ENCODE measurements at places on chromosomes 5 and 9.

GRCh38 chr9:35563791-35564197 lies 41.3 kb upstream of the TESK1 start:
- DNase-seq: no peak

DNA sequence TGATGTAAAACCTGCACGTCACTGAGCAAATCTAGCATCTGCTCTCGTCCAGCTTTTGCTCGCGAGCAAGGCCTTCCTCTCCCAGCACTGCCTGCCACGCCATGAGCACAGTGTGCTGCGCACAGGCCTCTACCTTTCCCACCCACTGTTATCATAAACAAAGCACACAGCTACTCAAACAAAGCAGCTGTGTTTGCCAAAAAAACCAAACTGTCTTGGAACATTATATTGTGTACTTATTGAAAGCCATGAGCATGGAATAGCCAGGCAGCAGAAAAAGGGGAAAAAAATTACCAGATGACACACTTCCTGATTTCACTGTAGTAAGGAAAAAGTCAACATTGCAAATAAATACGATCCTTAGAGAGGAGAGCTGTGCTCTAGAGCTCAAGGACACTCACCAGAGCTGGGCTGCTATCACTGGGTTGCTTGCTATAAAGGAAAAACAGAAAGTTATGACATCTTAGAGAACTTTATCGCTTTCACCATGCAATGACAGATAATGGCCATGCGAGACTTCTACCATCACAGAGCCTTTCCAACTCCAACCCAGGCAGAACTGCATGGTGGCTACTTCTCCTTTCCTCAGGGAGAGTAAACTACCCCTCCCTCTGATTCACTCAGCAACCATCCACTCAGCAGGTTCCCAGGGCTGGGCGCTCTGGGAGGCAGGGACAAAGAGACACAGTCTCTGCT lies 69.6 kb downstream of the EPB41L4B start:
- DNase-seq: peak; percentile 9

- DNase-seq: no peak
These were observed 14.3 kb downstream of the AUH start for GRCh38 chr9:91347377-91347776.

DNA sequence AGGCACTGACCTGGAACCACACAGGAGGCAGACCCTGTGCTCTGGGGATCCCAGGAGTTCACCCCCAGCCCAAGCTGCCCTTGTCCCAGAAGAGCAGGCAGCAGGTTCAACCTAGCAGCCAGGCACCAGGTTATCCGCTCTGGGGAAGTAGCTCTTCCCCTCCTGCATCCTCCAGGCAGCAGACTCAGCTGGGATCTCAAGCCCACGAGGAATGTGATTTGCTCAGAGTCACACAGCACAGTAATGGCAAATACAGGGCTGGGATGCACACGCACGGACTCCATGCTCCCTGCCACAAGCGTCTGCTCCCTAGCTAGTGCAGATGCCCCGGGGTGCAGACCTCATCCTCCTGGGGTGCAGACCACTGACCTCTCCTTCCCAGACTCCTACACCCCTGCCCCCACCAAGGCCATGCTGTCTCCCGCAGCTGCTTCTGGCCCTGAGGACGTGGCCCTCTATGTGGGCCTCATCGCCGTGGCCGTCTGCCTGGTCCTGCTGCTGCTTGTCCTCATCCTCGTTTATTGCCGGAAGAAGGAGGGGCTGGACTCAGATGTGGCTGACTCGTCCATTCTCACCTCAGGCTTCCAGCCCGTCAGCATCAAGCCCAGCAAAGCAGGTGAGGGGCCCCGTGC lies 25.5 kb downstream of the HK3 start:
- no peak for DNase-seq

DNA sequence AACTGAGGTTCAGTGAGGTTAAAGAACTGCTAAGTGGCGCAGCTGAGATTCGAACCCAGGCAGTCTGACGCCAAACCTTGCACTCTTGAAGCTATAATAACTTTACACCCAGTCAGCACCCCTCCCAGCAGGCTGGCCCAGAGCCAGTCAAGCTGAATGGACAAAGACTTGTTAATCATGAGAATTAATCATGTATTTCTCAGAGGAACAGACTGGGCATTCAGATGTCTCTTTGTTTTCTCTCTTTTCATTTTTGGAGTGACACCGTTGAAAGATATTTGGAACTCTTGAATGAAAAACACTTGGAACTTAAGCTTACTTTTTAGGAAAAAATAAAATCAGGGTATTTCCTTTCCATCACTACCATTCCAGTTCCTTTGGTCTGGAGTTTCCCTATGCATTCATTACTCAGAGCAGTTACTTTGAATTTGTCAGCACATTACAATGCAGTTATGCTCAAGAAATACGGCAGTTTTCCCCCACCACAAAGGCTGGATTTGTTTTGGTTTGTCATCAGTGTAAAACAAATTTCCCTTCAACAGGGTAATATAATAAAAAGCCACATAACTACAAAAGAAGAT lies 22.6 kb upstream of the MAMDC2 start:
- peak; percentile 94 for DNase-seq

DNA sequence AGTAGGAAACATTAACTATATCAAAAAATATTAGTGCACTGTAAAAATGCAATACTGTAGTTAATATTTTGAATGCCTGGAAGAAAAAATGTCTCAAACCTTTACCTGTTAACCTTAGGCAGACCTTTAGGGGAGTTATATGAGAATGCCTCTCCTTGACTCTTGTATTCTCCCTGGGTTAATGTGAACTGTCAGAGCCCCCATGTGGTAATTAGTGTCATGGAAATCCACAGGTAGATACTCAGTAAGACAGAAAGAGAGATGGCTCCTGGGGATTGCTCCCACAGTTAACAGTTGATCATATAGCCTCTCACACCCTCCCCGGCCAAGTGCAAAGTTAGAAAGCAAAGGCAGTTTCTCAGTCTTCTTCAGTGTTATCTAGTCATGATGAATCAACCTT lies 742.8 kb downstream of the NR2F1-AS1 start:
- peak; percentile 10 for DNase-seq

- peak; percentile 51 for DNase-seq
These were observed 574.7 kb upstream of the MEF2C start for GRCh38 chr5:89457411-89458331.

DNA sequence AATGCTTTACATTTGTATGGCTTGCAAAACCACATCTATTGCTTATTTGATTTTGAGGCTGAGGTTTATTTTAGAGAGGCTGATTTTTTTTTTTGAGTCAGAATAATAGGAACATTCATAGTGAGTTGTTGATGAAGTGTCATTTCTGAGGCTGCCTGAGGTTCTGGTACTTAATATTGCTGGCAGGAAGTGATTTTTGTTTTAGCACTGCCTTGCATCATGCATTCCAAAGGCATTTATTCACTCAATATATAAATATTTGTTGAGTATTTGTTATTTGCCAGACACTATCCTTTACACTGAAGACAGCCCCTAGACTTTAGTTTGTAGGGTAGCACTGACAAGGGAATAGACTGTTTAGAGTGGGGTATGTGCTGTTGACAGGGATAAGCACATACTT lies 2.7 kb downstream of the RNF20 start:
- DNase-seq: no peak

- no peak for DNase-seq
These were observed 45.1 kb upstream of the PUM3 start for GRCh38 chr9:2889023-2889422.

GRCh38 chr9:91164724-91165520 lies 196.8 kb downstream of the AUH start:
- DNase-seq: no peak

GRCh38 chr9:135347461-135347860 lies 132.1 kb upstream of the PPP1R26 start:
- no peak for DNase-seq

Data from kidney glomerular epithelial cell (primary cell).